ENCODE measurements at places on chromosomes 16 and 17. TPM values are rescaled to one million over a fixed set of nuclear protein-coding genes. Genes with fewer than 3 reads are reported as not detected.

The GGT6 gene
- not detected for total RNA-seq

DNA sequence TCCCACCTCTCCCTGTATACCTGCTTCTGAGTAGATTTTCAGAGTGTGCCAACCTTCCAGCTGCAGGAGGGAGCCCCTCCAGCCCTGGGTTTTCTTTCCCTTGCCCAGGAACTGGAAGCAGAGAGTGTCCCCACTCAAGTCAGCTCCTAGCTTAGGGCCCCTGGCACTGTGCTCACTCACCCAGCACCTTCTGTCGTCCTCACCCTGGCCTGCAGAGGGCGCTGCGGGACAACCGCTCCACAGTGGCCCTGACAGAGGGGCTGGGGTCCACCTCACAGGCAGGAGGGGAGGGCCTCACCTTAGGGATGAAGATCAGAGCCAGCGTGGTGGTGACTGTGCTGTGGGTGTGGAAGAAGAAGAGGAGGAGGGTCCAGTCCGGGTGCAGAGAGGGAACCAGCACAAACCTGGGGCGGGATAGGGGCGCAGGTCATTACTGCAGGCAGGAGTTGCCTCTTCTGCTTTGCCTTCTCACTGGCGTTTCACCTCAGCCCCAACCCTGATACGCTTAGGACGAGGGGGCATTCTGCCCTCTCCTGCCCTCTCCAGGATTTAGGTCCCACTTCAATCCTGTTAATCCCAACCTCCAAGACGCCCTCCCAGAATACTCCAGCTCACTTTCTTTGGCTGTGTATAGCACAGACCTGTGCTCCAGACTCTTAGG, 10.0 kb downstream of the GPR179 start:
- DNase-seq: peak; percentile 66

The RPS6KB1 gene
- total RNA-seq: 47.5 TPM

GRCh38 chr17:46026166-46027047, 27.4 kb downstream of the STH start:
- DNase-seq: no peak

DNA sequence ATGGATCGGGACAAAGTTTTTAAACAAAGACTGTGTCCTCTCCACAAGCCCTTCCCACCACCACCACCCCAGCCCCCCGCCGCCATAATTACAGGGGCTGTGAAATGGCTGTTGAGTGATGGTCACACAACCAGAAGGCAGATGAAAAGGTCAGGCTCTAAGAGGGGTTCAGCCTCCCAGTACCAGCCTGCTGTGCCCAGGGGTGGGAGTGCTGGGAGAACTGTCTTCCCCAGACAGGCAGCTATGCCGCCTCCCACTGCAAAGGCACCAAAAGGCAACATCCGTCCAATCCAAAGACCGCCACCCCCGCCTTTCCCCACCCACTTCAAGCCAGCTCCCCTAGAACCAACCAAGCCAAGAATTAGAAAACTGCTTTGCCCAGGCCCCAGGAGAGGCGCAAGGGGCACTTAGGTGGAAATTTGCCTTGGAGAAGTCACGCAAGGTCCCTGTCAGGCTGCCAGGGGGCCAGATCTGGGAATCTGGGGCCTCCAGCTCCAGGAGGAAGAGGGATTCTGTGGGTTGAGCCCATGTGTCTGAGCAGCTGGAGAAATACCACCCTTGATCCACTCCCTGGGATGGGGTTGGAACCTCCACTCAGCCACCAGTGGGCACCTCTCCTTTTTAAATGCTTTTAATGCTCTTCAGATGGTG, 14.4 kb downstream of the CARHSP1 start:
- DNase-seq: no peak

Data from activated CD8-positive, alpha-beta T cell treated with anti-CD3 and anti-CD28 coated beads, Interleukin-2, amount 10 ng/mL, durations not matched to agents 7 days and 5 days (primary cell).